ENCODE measurements at places on chromosomes 16 and 17.

GRCh38 chr16:15775209-15775608, 81.6 kb downstream of the MYH11 start:
- DNase-seq = peak; percentile 17

DNA sequence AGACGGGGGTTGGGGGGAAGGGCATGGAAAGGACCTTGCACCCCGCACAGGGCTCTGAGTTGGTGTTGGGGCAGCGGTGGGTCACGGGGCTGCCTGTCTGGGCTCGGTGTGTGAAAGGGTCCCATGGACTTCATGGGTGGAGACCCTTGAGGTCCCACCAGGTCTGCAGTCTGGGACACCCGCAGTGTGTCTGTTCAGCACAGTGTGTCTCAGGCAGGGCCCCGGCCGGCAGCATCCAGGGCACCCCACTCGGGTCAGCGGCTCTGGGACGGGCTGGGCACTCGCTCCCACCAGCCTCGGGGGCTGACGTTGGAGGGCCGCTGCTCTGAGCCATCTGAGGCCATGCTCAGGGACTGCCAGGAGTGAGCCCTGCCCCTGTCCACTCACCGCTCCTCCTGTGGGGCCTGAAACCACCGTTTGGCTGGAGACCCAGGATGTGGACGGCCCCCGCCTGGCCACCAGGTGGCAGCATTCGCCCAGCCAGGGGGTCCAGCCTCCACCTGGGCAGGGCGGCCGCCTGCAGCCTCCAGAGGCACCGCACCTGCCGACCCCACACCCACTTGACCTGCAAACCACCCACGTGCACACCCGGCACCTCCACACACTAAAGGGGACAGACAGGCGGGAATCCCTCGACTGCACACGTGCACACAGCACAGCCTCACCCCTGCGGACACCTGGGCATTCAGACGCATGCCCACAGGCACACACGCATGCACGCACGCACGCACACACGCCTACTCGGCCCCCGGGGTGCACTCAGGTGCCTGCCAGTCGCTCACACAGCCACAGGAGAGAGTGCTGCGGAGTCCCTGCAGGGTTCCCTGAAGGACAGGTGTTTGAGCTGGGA, 10.1 kb upstream of the ZFPM1 start:
- peak; percentile 66 for DNase-seq

DNA sequence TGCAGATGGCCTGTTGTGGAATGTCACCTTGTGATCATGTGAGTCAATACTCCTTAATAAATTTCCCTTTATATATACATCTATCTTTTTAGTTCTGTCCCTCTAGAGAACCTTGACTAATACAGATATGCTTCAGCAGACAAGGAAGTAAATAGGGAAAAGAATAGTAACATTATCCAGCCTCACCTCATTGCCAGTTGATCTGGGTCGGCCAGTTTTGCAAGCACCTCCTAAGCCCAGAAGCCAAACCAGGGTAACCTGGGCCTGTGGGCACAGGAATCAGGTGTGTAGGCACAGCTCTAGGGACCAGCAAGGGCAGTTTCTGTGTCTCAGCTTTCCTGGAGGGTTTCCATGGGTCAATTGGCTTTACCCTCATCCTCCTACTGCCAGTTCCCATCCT, 11.9 kb upstream of the CCL17 start:
- no peak for DNase-seq

GRCh38 chr17:81863123-81863675, 2.9 kb upstream of the P4HB start:
- no peak for DNase-seq

DNA sequence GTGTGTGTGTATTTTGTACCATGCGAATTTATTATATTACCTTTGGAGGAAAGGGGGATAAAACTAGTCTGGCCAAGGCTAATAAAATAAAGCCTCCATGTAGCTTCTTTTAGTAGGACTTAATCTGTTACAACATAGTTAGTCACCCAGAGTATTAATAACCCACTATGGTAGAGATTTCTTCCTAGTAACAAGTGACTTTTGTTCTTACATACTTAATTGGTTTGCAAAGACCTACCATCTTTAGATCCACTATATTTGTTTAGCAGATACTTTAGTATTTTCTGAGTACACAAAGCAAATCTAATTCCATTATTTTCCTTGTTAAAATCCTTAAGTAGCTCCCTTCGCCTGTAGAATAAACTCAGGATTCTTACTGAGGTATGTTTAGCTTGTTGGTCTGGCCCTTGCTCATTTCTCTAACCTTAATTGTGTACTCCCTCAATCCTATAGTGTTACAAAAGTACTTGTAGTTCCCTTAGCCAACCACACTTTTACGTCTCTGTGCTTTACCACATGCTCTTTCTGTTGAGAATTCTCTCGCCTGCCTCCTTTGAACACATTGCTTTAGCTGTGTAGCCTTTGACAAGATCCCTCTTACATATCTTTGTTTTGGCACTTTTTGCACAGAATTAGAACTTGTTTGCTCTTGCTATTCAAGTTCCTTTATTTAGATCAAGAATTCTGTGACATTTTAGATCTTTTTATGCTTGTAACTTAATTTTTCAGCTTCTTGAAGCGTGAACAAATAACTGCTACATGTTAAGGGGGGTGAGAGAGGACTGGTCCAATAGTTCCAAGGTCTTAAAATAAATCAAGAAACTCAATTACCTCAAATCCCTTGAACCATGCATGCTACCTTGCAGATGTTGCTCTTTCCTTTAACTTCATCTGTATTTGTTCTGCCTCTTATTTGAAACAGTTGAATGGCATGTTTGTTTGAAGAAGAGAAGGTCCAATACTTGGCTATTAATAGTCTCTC, 23.8 kb downstream of the CLTC start:
- DNase-seq = peak; percentile 34

GRCh38 chr16:66294507-66294906, 72.0 kb upstream of the CDH5 start:
- DNase-seq = no peak

- no peak for DNase-seq
Observed at GRCh38 chr17:1997289-1997926, 27.7 kb downstream of the RTN4RL1 start.

DNA sequence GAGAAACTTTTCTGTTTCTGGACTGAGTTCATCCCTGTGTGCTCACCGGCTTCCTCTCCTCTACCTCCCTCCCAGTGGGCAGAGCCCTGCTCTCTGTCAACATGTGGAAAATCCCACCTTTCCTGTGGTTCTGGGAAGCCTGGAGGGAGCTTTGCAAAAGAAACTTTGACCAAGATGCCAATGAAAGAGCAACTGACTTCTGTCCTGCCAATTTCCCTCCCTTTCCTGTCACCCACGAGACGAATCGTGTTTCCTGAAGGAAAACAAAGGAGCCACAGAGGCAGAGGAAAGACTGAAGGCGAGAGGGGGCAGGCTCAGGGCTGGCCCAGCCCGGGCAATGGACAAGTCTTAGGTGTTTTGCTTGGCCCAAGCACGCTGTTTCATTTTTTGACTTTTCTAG, 82.8 kb downstream of the PLCG2 start:
- no peak for DNase-seq

DNA sequence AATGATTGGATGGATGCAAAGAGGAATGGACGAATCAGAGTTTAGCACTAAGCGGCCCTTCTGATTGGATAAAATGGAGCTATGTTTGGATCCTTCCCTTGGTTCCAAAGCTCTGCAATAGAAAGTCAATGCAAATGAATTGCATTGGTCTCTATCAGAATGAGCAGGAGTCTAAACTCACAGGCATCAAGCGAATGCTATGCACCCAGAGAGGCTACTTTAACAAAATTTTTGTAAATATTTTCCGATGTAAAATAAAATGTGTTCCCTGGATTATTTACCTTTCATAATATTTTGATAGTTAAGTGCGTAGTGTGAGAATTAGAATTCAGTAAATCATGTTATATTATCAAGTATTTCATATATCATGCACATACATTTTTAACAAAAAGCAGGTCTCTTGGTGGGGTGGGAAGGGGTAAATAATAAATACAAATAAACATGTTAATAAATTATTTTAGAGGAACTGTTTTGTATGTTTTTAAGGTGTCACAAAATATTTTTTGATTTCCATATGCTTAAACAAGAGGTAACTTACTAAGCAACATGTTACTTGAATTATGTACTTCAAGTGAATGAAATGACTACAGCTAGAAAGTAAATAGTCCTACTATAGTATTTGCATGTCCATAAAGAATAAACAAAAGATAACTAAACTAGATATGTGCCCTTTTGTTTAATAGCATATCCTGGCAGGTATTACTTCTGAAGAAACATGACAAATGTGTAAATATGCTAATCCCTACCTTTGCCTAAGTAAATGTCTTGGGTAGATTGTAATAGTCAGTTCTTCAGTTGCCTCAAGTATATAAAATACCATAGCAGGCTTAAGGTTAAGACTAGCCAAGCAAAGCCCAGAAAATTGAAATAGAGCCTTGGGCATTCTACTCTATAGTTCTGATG, 4.4 kb upstream of the UNK start:
- no peak for DNase-seq

DNA sequence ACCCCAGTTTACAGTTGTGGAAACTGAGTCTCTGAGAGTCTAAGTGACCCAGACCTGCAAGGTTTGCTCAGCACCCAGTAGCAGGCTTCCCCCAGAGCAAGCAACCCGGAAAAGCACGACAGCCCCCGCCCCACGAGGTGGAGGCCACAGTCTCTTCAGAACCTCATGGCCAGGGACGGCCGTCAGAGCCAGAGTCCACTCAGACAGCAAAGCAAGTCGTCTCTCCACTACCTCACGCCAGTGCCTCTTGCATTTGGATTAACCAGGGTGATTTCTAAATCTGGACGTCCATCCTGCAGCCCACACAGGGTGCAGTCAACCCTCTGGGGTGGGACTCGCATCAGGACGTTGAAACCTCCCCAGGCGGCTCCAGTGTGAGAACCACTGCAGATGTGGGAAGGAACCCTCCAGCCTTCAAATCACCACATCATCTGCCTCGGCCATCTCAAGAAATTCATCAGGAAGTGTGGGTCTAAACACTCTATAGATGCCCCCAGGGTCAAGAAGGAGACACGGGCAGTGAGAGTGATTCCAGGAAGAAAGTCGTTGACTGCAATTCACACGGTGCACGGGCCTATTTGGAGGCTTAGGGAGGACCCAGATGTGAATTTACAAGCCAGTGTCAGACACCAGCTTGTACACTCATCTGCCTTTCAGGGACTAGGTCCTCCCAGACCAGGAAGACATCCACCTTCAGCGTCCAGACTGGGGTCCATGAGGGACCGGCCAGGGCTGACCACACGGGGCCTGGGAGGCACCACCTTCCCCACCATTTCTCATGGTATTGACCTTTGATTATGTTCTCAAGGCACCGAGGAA, 20.2 kb upstream of the RBFOX3 start:
- no peak for DNase-seq

GRCh38 chr16:51012396-51012795, 138.7 kb downstream of the SALL1 start:
- DNase-seq = no peak

- DNase-seq = no peak
Observed at GRCh38 chr17:75502721-75503329, 12.5 kb downstream of the CASKIN2 start.

DNA sequence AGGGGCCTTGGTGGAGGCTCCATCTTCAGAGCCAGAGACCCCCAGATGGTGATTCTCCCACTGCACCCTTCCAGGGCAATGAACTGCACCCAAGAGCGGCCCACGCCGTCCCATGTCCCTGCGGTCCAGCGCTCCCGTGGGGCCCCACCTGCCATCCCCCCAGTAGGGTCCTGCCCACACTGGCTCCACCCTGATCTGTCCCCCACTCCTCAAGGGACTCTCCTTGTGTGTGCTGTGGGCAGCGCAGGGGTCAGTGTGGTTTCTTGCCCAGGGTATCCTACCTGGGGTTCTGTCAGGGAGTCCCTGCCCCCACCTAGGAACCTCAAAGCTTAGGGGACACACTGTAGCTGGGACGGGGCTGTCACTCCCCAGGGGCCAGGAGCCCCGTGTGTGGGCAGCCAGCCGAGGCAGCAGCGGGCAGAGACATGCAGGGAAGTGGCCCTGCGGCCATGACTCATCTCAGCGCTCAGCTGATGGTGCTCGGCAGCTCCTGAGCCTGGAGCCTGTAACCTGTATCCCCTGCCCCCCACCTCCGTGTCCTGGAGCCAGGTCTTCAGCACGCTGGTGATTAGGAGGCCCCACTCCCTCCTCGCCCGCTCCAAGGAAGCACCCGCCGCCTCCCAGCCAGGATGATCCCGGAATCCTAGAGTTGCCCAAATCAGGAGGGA, 35.7 kb upstream of the SSTR5 start:
- DNase-seq = peak; percentile 26

DNA sequence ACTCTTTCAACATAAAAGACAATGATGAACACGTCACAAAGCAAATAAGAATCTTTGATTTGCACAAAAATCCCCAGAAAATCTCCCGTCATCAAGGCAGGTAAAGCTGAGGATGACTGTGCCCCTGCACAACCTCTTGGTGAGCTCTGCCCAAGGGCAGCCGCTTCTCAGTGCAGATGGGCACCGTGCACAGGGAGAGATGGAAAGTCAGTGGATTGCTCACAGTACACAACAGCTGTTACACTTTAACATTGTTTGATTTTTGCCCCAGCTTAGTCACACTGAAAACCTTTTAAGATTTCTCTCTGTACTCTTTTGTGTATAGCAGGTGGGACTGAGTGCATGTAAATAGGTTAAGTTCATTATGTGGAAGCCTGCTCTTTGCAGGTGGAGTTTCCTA, 104.2 kb downstream of the CDK5R1 start:
- no peak for DNase-seq

GRCh38 chr17:44776628-44777393, 18.0 kb downstream of the ADAM11 start:
- no peak for DNase-seq

GRCh38 chr17:50210240-50211225, 9.1 kb upstream of the COL1A1 start:
- peak; percentile 100 for DNase-seq

GRCh38 chr17:20279631-20280030, 187.7 kb downstream of the LGALS9B start:
- no peak for DNase-seq

- DNase-seq = no peak
Observed at GRCh38 chr16:31127182-31127581, 8.3 kb downstream of the PRSS8 start.

- peak; percentile 57 for DNase-seq
Observed at GRCh38 chr17:70313086-70313852, 143.9 kb downstream of the KCNJ2 start.

GRCh38 chr16:70434484-70435260, 4.2 kb downstream of the ST3GAL2 start:
- no peak for DNase-seq

GRCh38 chr16:50428116-50428515, 59.3 kb upstream of the BRD7 start:
- peak; percentile 33 for DNase-seq

DNA sequence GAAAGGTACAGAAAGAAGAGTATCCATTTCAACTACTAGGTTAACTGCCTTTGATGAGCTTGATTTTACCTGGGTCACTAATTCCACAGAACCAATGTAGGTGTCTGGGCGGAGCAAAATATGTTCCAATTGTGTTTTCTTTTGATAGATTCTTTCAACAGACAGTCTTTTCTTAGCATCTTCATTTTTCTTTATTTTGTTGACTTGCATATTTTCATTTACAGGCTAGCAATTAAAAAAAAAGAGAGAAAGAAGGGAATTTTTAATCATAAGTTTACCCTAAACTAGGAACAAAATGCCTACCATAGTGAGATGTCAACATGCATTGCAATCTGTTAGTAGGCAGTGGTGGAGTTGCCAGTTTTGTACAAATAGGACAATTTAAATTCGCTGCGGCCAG, 1.0 kb downstream of the TOP2A start:
- DNase-seq = no peak

Measured in fibroblast of skin of back (primary cell).